ENCODE measurements at places on chromosomes 6 and 20.

- no peak for ATAC-seq
Measured at GRCh38 chr6:158408552-158409130, 96.4 kb downstream of the TULP4 start.

DNA sequence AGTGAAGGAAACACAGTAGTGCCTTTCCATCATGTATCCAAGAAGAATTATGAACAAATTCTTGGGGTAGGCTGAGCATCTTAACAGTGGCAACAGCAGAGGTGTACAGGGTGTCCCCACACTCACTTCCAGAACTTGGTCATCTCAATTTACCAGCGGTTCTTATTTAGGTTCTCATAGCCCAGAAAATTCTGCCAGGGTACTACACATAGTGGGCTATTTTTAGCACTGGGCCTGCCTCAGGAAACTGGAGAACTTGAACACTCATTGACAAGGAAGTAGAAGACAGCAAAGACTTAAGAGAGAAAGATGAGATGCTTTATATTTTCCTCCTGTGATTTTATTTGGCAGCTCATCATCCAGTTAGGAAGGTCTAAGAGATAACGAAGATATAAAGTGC lies 71.8 kb upstream of the PHIP start:
- ATAC-seq, result no peak

- no peak for ATAC-seq
Measured at GRCh38 chr6:104787305-104787704, 72.4 kb downstream of the HACE1 start.

DNA sequence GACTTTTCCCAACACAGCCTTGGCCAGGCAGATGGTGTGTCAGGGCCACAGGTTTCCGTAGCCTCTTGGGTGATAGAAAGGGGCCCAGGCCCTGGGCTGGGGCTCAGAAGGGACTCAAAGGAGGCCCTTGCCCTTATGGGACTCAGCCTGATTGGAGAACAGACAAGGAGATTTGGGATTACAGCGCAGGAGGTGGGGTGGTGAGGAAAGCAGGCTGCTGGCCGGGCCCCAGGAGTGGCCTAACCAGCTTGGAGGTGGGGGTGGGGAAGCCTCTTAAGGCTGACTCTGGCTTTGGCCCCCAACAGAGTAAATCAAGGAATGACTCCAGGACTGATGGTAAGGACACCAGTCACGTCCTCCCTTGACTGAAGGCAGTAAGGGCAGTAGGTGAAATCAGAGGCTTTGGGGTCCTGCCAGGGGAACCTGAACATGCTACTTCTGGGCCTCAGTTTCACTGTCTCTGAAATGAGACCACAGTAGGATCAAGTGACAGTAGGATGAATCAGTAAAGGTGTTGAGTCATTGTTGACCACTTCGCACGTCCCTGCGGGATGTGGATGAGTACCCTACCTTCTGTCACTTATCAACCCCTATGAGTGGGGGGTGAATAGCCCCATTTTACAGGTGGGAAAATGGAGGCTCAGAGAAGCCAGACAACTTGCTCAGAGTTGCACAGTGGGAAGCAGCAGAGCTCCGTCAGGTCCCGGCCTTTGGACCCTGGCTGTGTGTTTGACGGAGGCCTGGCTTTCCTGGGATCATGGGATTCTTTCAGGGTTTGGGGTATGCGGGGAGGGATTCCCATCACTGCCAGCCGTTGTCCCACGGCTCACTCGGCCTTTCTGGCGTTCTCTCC lies 4.5 kb downstream of the SNAI1 start:
- no peak for ATAC-seq

- peak; percentile 77 for ATAC-seq
Measured at GRCh38 chr20:50575865-50576720, 65.9 kb downstream of the PTPN1 start.

GRCh38 chr6:147879031-147879580 lies 370.6 kb downstream of the SAMD5 start:
- no peak for ATAC-seq

Measured in esophagus mucosa (tissue), 1 donor.